ENCODE measurements at places on chromosomes 7 and 10. TPM values are rescaled to one million over a fixed set of nuclear protein-coding genes. Genes with fewer than 3 reads are reported as not detected.

The LIPK gene
- total RNA-seq, result not detected

GRCh38 chr10:114819322-114819721 lies 2.3 kb upstream of the FHIP2A start:
- no peak for DNase-seq
- no peaks in the 10 kb centered on the region for H3K27me3 ChIP-seq
- no peak overlapping the region for H3K4me3 ChIP-seq
- H3K4me1 ChIP-seq, result peaks cover 16% of the 10 kb centered on the region

The LYZL2 gene
- total RNA-seq, result not detected

The STAM gene
- 25.5 TPM for total RNA-seq

GRCh38 chr7:27147199-27148030 lies at the start of gene HOXA6:
HOXA6 (minus strand) TSS chr7:27147774; CDS start chr7:27147749, 25 bp downstream.
- H3K27me3 ChIP-seq, result peaks cover 59% of the 10 kb centered on the region
- no peak within 1 kb of the TSS for H3K27ac ChIP-seq
- H3K4me1 ChIP-seq, result peaks cover 37% of the 10 kb centered on the region
- no peaks in the 10 kb centered on the region for H3K36me3 ChIP-seq
- DNase-seq, result no peak

- no peaks in the 10 kb centered on the region for H3K4me1 ChIP-seq
- no peak overlapping the region for H3K4me3 ChIP-seq
- H3K27ac ChIP-seq, result no peak overlapping the region
- no peak for DNase-seq
- H3K27me3 ChIP-seq, result no peaks in the 10 kb centered on the region
Observed at GRCh38 chr10:65570143-65571010, 1355.5 kb upstream of the LRRTM3 start.

- no peak overlapping the region for H3K4me3 ChIP-seq
- H3K4me1 ChIP-seq, result no peaks in the 10 kb centered on the region
- no peaks in the 10 kb centered on the region for H3K27me3 ChIP-seq
- H3K36me3 ChIP-seq, result no peaks in the 10 kb centered on the region
- no peak for DNase-seq
Observed at GRCh38 chr10:42987575-42987974, 89.3 kb upstream of the RET start.

The LHFPL3 gene
- not detected for total RNA-seq

- peak overlapping the region; percentile 79 for H3K27ac ChIP-seq
- peaks cover 28% of the 10 kb centered on the region for H3K4me1 ChIP-seq
Observed at GRCh38 chr7:23410446-23411183, 59.7 kb downstream of the IGF2BP3 start.

The PHF14 gene
- total RNA-seq, result 33.0 TPM

- H3K4me3 ChIP-seq, result no peak overlapping the region
- H3K36me3 ChIP-seq, result no peaks in the 10 kb centered on the region
- no peak for DNase-seq
Observed at GRCh38 chr10:51675088-51675487, 24.3 kb downstream of the CSTF2T start.

DNA sequence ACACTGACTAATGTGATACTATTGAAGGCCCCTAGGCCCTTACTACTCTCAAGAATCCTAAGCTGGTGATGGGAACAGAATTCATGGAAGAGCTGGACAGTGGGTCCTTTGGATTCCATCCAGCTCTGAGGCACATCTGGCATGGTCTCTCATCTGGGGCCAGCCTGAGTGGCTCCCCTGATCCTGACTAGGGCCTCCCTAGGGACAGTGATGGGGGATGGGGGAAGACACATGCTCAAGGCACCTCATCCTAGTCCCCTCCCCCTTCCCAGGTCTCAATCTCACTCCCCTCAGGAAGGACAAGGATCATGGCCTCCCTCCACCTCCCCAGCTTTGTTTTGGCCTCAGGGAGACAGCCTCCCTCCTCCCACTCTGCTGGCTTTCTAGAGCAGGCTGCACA lies 1.8 kb downstream of the KCNIP2 start:
- H3K36me3 ChIP-seq, result peaks cover 15% of the 10 kb centered on the region
- H3K27me3 ChIP-seq, result no peaks in the 10 kb centered on the region
- H3K27ac ChIP-seq, result no peak overlapping the region
- peak overlapping the region; percentile 35 for H3K4me3 ChIP-seq
- no peak for DNase-seq
- H3K4me1 ChIP-seq, result peaks cover 58% of the 10 kb centered on the region

DNA sequence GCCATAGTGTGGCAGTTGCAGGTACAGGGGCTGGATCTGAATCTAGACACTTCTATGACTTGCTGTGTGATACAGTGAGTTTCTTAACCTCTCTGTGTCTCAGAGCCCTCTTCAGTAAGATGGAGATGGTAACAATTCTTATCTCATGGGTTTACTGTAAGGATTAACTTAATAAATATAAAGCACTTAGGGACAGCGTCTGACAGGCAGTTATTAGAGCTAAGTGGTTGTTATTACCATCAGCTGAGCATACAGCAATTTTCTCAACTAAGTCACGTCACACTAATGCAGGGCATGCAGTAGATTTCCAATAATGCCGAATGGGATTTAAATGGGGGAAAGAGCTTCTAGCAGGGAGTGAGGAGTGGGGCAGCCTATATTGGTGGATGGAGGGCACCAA lies 162.6 kb downstream of the SH2D4B start:
- no peaks in the 10 kb centered on the region for H3K36me3 ChIP-seq
- H3K27me3 ChIP-seq, result peaks cover 5% of the 10 kb centered on the region
- H3K4me1 ChIP-seq, result no peaks in the 10 kb centered on the region
- no peak for DNase-seq
- no peak overlapping the region for H3K27ac ChIP-seq

The BTBD16 gene
- total RNA-seq, result not detected

- no peaks in the 10 kb centered on the region for H3K36me3 ChIP-seq
- H3K4me3 ChIP-seq, result no peak overlapping the region
- H3K4me1 ChIP-seq, result no peaks in the 10 kb centered on the region
- no peak for DNase-seq
Observed at GRCh38 chr10:116521424-116522290, 24.1 kb upstream of the PNLIP start.

- no peak overlapping the region for H3K27ac ChIP-seq
- H3K4me3 ChIP-seq, result no peak overlapping the region
- no peak for DNase-seq
- H3K36me3 ChIP-seq, result no peaks in the 10 kb centered on the region
Observed at GRCh38 chr10:19783721-19784120, 32.5 kb upstream of the PLXDC2 start.

GRCh38 chr7:117862378-117862777 lies 10.9 kb downstream of the CTTNBP2 start:
- peaks cover 3% of the 10 kb centered on the region for H3K27me3 ChIP-seq
- DNase-seq, result no peak
- no peaks in the 10 kb centered on the region for H3K36me3 ChIP-seq
- H3K27ac ChIP-seq, result no peak overlapping the region
- no peak overlapping the region for H3K4me3 ChIP-seq

DNA sequence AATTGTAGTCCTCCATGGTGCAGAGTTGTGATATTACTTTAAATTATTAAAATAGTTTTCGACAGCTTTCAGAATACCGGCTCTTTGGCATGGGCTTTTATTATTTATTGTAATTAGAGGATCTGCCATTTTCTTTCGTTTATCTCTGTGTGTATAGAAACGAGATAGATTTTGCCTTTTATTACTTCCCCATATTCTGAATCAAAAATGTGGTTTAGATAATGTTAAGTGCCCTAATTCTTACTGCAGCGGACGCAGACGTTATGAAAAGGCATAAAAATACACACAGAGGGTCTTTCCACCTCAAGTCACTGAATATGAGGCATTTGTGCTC lies 1.9 kb upstream of the ARID5B start:
- H3K27me3 ChIP-seq, result no peaks in the 10 kb centered on the region
- H3K27ac ChIP-seq, result peak overlapping the region; percentile 98
- H3K36me3 ChIP-seq, result peaks cover 28% of the 10 kb centered on the region
- peaks cover 42% of the 10 kb centered on the region for H3K4me1 ChIP-seq
- DNase-seq, result no peak
- peak overlapping the region; percentile 97 for H3K4me3 ChIP-seq

GRCh38 chr7:92155108-92155739 lies 20.9 kb upstream of the CYP51A1 start:
- no peaks in the 10 kb centered on the region for H3K4me1 ChIP-seq
- no peaks in the 10 kb centered on the region for H3K27me3 ChIP-seq
- no peak overlapping the region for H3K4me3 ChIP-seq
- no peak for DNase-seq
- H3K27ac ChIP-seq, result no peak overlapping the region

The ZPBP gene
- not detected for total RNA-seq

The IFIT2 gene
- 5.7 TPM for total RNA-seq

Data from activated B cell treated with CpG ODN at 0.5 μM for 24 hours (primary cell).